Activated T-helper 17 cell treated with anti-CD3 and anti-CD28 coated beads, Interleukin-2, amount 50 U/mL, for 72 hours (primary cell): ENCODE measurements at places on chromosomes 4 and X. TPM values are rescaled to one million over a fixed set of nuclear protein-coding genes. Genes with fewer than 3 reads are reported as not detected.
A peak's percentile ranks its signal among the peaks of the same experiment; 100 is the strongest.

GRCh38 chrX:1336331-1336943 is at the start of gene IL3RA:
IL3RA (plus strand) TSS chrX:1336785; CDS start chrX:1341766, 4,981 bp downstream.
- peak; percentile 9 for ATAC-seq

DNA sequence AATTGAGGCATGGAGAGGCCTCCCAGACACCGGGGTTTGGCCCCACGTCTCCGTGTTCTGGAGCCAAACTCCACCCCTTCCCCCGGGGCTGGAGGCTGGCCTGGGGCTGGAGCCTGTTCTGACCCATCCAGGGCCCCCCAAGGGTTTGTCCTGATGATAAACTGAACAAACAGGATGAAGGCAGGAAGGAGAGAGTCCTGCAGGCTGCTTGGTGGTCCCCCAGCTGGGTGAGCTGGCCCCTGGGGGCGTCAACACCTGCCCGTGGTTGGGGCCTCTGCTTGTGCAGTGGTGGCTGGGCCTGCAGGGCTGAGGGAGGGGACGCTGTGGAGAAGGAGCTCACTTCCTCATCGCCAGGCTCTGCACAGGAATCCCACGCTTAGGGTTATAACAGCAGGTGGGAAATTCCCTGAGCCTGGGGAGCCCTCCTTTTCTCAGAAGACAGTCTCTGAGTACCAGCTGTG is 2.3 kb downstream of the SH3TC1 start:
- ATAC-seq: peak; percentile 67

GRCh38 chr4:56424697-56425514 is 10.5 kb downstream of the PPAT start:
- no peak for ATAC-seq

DNA sequence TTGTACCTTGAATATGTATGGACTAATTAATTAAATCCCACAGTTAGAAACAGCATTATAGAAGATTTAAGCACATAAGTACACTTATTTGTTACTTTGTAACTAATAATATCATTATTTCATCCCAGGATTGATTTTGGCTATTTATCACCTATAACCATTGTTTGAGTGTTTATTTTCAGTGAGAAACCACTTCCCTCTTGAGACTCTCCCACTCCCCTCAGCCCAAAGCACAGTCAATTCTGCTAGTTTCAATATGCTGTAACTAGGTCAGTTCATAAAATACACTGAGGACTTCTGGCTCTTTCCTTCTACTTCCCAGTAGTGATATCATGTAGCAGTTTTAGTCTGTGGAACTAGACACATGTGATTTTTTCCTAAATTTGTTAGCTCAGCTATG is 16.3 kb downstream of the OFD1 start:
- ATAC-seq: peak; percentile 87

- no peak for ATAC-seq
These were observed 16.9 kb upstream of the XPNPEP2 start for GRCh38 chrX:129721870-129722269.

GRCh38 chrX:87397103-87397886 is 120.3 kb upstream of the KLHL4 start:
- ATAC-seq: no peak

DNA sequence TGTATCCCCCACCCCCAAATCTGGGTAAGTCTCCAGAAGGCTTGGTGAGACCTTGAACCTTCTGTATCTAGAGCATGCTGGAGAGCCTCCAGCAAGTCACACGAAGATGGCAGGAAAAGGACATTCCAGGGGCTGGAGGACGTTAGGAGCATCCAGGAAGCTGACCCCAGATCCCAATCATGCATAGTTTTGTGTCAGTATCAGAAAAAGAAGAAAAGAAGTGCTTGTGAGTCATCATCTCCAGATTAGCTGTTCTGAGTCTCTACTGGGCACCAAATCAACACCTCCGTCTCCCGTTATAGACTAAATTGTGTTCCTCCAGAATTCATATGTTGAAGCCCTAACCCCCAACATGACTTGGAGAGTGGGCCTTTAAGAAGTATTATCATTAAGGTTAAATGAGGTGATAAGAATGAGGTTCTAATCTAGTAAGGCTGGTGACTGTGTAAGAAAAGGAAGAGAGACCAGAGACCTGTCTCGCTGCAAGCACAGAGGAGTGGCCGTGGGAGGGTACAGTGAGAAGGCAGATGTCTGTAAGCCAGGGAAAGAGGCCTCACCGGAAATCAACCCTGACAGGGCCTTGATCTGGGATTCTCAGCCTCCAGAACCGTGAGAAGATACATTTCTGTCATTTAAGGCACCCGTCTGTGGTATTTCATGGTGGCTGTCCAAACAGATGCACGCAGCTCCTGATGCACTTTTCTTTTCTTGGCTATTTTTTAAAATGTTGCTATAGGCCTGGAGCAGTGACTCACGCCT is 38.1 kb upstream of the CLDN24 start:
- ATAC-seq: no peak

DNA sequence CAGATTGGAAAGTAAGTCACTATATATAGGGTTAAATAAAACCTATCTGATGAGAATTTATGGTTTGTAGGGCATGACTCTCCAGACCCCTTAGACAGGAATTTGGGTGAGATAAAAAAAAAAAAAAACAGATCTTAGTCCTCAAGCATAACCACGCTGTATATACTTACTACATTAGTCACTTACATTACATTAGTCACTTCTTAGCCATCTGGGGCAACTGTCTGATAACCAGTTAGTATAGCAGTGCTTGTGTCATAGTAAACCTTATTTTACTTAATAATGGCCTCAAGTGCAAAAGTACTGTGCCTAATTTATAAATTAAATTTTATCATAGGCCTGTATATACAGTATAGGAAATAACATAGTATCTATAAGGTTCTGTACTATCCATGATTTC is 60.2 kb upstream of the RPS6KA6 start:
- ATAC-seq: no peak

GRCh38 chrX:1600406-1601050 is 9.1 kb downstream of the AKAP17A start:
- ATAC-seq: no peak

GRCh38 chr4:10753856-10754402 is 69.4 kb upstream of the CLNK start:
- no peak for ATAC-seq

- ATAC-seq: no peak
These were observed 69.0 kb upstream of the ETNPPL start for GRCh38 chr4:108831886-108832285.

GRCh38 chrX:133586443-133586842 is 171.2 kb upstream of the GPC4 start:
- no peak for ATAC-seq

DNA sequence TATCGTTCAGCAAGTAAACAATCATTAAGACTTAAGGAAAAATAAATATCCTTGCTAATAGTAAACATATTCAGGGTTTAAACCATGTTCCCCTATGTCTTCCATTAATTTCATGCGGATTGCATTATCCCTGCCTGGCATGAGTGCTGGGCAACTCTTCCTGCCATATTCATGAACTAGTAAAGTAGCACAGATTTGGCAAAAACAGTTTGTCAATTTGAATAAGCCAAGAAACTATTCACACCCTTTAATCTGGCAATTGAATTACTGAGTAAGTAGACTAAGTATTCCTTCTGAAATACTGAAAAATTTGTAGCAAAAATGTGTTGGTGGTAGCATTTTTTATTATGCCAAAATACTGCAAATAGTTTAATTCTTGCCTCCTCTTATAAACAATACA is 512.0 kb downstream of the NLGN4X start:
- ATAC-seq: no peak

NPNT gene
- not detected for total RNA-seq

HCCS gene
- 29.8 TPM for total RNA-seq

SLC9A7 gene
- 10.0 TPM for total RNA-seq

MAGEE1 gene
- 3.7 TPM for total RNA-seq

KCTD8 gene
- not detected for total RNA-seq

TMEM31 gene
- total RNA-seq: not detected

DCAF12L2 gene
- not detected for total RNA-seq

HPGDS gene
- 1.1 TPM for total RNA-seq

GPRASP1 gene
- total RNA-seq: 2.3 TPM

CENPI gene
- total RNA-seq: 28.1 TPM

NDUFB11 gene
- total RNA-seq: 94.4 TPM

NPFFR2 gene
- not detected for total RNA-seq

CXCL6 gene
- not detected for total RNA-seq
